ENCODE measurements at places on chromosomes 4 and X.

- no peak for DNase-seq
Measured at GRCh38 chr4:80876810-80877209, 153.7 kb upstream of the BMP3 start.

GRCh38 chrX:39609941-39610340 lies 487.8 kb downstream of the BCOR start:
- DNase-seq = no peak

DNA sequence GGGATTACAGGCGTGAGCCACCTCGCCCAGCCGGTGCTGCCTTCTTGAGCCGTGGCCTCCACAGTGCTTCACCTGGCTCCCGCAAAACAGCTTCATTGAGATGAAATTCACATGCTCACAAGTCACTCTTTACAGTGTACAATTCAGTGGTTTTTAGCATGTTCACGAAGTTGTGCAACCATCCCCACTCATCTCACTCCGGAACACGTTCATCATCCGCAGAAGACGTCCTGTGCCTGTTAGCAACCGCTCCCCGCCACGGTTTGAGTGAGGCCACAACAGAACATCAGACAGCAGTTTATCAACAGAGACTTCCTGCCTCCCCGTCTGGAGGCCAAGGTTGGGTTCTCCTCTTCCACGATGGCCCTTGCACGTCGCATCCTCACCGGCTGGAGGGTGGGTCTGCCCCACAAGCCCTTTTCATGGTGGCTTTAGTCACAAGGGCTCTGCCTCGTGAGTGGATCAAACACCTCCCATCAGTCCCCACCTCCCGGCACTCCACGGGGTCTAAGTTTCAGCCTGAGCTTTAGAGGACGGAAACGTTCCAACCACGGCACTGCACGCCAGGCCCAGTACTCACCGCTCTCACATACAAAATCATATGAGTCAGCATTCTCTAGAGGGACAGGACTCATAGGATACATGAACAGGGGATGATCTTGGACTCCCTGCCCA lies 29.6 kb upstream of the SPON2 start:
- DNase-seq = peak; percentile 85

DNA sequence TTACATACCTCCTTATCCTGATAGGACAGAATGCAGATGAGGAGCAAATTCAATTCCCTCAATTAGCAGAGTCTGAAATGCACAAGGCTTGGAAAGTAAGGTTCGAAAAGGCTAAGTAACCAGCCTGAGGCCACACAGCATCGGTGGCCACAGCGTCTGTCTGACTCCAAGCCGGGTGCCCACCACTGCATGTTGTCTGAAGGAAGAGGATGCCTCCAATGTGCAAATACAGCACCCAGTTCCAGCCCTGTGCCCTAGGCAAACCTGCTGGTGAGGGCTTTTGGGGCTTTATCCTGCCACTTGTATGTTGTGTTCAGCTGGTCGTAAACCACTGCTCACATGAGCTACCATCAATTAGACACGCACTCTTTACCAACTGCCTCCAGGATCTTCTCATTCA lies 48.6 kb upstream of the PPP2R2C start:
- DNase-seq = no peak

DNA sequence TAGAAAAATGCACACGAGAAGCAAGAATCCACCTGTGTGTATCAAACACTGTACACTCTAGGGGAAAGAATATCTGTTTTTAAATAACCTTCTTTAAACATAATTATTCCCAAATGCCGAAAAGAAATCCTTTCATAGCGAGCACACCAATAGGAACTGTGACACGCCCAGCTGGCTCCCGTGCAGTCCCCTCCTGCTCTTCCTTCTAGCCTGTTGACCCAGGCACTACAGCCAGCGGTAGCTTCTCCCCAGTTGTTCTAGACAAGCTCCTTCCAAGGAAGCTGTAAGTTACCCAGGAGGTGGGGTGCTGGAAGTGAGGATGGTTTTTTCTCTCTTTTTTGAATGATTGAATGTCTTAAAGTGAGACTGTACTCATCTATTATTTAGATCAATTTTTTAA lies 19.5 kb upstream of the NOCT start:
- DNase-seq = no peak

DNA sequence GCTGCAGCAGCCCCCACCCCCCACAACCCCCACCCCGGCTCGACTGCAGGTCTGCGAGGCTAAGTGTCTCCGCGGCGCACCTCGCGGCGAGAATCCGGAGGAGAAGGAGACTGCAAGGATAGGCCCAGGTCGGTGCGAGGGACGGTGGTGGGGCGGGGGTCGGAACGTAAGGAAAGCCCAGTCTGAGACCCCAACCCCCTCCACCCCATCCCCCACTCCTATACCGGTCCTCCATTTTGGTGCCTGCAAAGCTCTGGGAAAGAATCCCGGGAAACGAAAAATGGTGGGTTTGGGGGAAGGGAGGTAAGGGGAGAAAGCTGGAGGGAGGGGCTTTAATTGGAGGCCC lies 614 bp downstream of the BEX3 start:
- DNase-seq = no peak

- DNase-seq = no peak
Measured at GRCh38 chr4:103092245-103092644, 7.4 kb downstream of the BDH2 start.

DNA sequence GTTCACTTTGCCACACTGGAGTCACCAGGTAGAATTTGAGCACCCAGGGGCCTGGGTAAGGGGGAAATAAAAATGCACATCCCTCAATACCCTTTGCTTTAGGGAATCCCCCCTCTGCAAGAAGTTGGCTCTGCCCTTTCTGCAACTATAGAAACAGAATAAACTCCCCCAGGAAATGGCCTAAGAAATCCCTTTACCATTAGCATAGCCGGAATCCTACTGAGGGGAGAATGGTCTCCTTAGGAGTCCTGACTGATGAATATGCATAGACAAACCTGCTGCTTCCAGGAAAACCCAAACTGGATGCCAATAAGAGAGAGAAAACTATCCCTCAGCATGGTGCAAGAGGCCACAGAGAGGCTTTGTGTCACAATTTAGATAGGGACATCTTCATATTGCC lies 11.0 kb downstream of the EFHC2 start:
- no peak for DNase-seq

- peak; percentile 75 for DNase-seq
Measured at GRCh38 chrX:19372170-19372546, 28.4 kb downstream of the PDHA1 start.

Measured in HL-60 (cell line).